ENCODE measurements at places on chromosomes 2 and 18.
A peak's percentile ranks its signal among the peaks of the same experiment; 100 is the strongest.

GRCh38 chr2:18232731-18233438 lies 327.6 kb downstream of the RDH14 start:
- DNase-seq = no peak

DNA sequence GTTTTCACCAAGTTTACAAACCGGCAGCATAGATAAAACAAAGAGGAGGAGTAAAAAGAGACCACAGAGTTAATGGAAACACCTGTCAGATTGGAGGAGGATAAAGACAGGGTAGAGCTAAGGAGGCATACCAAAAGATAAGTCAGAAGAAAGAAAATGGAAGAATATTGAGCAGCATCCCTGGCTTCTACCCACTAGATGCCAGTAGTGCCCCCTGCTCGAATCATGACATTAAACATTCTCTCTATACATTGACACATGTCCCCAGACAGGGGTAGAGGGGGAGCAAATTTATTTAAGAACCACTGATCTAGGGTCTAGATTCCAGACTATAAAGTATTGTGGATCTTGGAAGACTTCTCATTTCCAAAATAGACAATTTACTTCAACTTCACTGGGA lies 159.8 kb upstream of the ETAA1 start:
- no peak for DNase-seq

DNA sequence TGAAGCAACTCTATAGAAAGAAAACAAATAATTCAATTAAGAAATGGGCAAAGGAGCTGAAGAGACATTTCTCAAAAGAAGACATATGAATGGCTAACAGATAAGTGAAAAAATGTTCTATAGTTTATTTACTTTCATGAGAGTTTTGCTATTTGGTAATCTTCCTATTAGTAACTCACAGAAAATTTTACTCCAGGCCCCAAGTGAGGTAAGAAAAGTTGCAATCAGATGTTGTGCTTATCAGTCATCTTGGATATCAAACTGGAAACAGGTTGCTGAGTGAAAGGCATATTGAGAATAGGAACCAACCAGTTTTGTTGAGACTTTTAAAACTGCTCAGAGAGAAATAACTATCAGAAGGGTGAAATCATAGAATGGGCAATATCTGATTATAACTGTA lies 1179.0 kb upstream of the ACVR2A start:
- no peak for DNase-seq

- DNase-seq = no peak
These were observed 89.5 kb downstream of the SMAD7 start for GRCh38 chr18:48861181-48861708.

DNA sequence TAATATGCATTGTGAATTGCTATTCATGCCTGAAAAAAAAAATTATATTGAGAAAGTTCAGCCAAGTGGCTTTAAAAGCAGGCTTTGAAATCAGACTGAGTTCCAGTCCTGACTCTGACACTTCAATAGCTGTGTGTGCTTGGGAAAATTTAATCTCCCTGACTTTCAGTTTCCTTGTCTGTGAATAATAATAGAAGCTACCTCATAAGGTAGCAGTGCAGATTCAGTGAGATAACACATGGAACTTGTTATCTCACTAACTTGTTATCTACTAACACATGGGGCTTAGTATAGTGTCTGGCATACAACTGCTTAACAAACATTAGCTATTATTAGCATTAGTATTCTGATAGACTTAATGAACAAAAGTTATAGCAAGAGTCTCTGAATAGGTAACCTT lies 14.9 kb downstream of the ALS2 start:
- no peak for DNase-seq

DNA sequence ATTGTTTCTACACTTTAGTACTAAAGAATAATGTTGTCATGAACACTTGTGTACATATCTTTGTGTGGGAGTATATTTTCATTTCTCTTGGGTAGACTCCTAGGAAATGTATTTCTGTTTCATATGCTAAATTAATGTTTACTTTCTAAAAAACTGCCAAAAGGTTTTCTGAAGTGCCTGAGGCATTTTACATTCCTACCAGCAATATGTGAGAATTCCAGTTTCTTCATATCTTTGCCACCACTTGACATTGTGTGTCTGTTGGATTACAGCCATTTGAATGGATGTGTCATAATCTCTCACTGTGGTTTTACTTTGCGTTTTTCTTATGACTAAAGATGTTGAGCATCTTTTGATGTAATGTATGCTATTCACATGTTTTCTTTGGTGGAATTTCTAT lies 428.2 kb upstream of the KCNH7 start:
- DNase-seq = no peak

- DNase-seq = no peak
These were observed 11.9 kb downstream of the MSH2 start for GRCh38 chr2:47414682-47415458.

- peak; percentile 52 for DNase-seq
These were observed 42.6 kb upstream of the RAPGEF4 start for GRCh38 chr2:172693037-172693436.

GRCh38 chr2:95026471-95027368 lies 1.2 kb downstream of the MAL start:
- peak; percentile 53 for DNase-seq

- DNase-seq = no peak
These were observed 58.1 kb downstream of the SERTAD2 start for GRCh38 chr2:64595397-64596176.

DNA sequence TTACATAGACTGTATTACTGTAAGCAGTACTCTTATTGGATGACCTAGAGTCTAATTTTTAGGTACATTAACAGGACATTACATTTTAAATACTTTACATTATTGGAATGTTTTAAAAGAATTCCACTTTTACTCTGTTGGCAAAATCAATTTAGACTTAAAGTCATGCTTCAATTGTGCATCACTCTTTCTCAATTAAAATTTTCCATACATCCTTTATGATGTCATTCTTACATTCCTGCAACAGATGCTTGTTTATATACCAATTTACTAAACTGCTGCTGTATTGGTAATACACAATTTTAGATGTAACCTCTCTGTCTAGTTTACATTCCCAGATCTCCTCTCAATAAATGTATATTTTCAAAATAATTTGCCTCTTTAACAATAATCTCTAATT lies 440.1 kb downstream of the ZEB2 start:
- no peak for DNase-seq

DNA sequence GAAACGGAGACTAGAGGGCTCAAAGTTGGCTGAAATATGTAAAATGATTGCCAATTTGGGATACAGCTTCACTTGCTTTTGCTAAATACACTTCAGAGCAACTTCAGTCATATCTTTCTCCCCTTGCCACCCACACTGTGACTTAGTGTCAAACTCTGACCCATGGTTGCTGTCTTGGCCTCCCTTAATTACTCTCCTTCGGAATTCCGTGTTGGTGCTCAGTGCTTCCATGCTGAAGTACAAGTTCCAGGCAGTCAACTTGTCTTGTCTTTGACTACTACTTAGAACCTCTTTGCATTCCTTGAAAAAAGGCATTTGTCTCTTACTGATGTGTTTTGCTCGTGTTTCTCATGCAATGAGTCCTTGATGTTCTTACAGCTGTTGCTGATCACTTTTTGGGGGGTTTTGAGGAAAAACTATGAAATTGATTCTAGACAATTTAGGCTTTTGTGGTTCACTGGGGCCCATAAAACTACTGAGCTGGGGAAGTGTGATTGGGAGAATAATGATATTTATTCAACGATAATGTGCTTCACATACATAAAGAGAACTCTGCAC lies 146.0 kb downstream of the UBE2E3 start:
- DNase-seq = no peak

DNA sequence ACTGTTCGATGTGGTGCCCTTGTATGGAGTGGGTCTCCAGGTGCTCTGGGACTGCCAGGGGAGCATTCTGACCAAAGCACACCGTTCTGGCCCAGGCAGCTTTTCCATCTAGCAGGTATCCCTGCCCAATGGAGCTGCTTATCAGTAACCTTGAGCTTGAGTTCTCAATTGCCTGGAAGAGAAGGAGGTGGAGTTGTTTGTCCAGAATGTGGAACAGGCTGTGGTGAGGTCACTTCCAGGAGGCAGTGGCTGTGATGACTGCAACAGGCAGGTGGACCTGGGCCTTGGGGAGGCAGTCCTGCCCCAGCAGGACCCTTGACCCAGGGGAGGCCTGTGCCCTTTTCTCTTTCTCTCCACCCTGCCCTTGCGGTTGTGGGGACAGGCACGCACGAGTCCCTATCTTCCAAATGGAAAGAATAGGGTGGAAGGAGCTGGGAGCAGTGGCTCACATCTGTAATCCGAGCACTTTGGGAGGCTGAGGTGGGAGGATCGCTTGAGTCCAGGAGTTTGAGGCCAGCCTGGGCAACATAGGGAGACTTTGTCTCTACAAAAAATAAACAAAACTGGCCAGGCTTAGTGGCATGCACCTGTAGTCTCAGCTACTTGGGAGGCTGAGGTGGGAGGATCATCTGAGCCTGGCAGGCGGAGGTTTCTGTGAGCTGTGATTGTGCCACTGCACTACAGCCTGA lies 66.2 kb upstream of the MCFD2 start:
- DNase-seq = no peak

DNA sequence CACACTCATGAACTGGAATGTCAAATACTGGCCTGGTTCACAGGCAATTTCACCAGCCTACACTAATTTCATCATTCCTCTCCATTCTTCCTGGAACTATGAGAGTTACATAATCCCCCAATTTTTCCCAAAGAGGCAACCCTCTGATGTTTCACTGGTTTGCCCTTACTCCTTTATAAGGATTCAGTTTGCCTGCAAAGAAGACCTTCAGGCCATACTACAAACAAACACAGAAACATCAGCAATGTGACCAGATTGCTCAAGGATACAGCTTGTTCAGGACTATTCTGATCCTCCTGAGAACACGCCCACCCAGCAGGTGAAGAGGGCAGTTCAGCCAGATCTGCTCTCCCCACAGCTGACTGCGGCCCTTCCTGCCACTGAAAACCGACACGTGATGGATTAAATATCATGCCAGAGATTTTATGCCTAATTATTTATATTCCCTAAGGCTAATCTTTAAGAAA lies 215.5 kb downstream of the ETAA1 start:
- no peak for DNase-seq

DNA sequence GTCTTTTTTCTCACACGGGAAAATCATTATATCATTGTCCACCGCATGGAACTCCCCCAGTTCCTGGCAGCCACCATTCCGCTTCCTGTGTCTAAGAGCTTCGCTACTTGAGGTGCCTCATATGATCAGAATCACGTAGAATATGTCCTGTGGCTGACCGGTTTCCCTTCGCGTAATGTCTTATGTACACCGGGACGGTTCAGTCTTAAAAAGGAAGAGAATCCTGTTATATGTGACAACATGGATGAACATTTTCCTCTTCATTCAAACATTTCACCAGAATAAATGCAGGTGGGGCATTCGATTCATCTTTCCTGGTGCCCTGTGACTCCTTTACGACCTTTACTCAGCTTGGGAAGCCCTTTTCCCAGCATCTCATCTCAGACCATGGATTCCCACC lies 131.7 kb upstream of the TWIST2 start:
- no peak for DNase-seq

- no peak for DNase-seq
These were observed 10.8 kb downstream of the EMILIN2 start for GRCh38 chr18:2857491-2858131.

- DNase-seq = no peak
These were observed 10.7 kb upstream of the ANO7 start for GRCh38 chr2:241177526-241178334.

DNA sequence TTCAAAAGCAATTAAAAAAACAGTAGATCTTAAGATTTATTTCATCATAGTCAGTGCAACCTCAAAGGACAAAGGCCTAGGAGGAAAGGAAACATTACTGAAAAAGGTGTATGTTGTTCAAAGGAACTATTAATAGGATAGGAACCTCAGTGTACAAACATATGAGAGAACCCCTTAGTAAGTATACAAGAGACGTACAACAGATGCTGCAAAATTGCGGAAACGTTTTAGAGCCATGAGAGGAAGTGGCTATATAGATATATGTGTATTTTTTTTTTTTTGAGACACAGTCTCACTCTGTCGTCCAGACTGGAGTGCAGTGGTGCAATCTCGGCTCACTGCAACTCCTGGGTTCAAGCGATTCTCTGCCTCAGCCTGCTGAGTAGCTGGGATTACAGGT lies 22.2 kb downstream of the PIK3C3 start:
- no peak for DNase-seq

DNA sequence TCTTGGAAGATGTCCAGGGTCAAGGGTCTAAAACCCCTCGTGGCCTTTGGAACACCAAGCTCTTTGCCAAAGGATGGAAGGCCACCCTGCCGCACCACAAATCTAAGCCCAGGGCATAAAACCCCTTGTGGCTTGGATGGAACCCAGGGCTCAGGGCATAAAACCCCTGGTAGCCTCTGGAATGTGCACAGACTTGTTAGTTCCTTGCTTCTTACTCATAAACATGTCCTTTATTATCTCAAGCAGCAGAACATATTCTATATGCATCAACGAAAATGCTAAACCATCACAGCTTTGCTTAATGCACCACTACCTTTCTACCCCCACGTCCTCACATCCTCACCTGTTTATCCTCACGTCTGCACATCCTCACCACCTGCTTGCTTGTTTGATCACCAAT lies 998.0 kb downstream of the DSC3 start:
- DNase-seq = no peak

- DNase-seq = no peak
These were observed 84.5 kb downstream of the PDK1 start for GRCh38 chr2:172640389-172640788.

DNA sequence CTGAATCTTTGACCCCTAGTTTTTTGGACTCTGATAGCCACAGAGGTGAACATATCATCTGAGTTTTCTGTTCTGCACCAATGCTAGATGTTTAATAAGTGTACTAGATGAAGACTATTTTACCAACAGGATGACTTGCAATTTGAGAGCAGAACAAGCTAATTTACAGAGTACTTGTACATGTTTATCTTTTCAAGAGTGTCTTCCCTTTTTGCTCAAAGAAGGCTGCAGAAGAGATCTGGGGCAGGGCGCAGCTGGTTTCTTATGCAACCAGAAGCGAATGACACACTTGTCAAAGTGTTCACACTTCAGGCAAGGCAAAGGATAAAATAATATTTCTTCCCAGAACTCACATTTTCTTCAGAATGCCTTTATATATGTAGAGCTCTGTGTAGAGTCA lies 86.0 kb downstream of the VWA3B start:
- no peak for DNase-seq

GRCh38 chr18:12766986-12767433 lies 64.2 kb downstream of the PSMG2 start:
- DNase-seq = no peak

DNA sequence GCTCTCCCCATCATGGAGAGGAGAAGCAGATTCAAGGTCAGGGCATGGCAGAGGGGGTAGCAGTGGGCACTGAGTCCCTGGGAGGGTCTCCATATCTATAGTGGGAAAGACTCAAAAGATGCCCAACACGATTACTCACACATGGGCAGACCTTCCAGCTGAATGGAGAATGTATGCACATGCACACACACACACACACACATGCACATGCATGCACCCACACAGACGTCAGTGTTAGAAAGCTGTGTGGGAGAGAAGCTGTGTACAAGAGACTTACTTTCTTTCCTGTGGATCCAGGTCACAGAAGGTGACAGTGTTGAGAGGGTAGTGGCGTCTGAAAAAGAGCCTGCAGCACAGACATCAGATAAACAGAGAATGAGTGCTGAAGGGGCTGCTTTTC lies 194.5 kb downstream of the TNS1 start:
- DNase-seq = no peak

GRCh38 chr2:27379836-27380625 lies 503 bp downstream of the ZNF513 start:
- peak; percentile 41 for DNase-seq

GRCh38 chr2:217206907-217207698 lies 347.2 kb upstream of the TNP1 start:
- no peak for DNase-seq
